WERI-Rb-1 (cell line): ENCODE measurements at places on chromosomes 7 and 10.

GRCh38 chr7:22210355-22210754 lies 146.6 kb downstream of the RAPGEF5 start:
- no peak for DNase-seq

DNA sequence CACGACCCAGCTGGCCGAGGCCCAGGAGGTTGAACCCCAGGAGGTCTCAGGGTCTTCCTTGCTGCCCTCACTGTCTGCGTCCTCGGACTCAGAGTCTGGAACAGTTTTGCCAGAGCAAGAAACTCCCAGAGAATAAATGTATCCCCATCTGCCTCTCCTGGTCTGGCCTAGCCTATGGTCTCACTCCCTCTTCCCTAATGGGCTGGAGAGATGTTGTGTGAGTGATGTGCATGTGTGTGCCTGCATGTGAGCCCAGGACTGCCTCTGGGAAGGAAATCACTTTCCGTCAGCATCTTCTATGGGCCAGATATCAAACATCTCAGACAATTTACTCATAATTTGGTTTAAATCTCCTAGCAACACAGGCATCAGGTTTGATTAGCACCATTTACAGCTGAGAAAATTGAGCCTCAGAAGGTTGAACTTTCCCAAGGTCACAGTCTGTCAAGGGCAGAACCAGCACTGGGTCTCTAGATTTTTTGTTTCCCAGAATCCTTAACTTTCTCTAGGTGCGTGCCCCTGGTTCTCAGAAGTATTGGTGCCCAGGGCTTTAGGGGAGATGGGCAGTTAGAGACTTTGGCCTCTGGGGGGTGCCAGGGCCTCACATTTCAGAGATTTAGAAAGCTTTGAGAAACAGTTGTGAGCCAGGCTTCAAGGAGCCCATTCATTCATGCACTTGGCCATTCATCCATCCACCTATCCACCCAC lies 4.9 kb downstream of the TMEM270 start:
- DNase-seq: peak; percentile 54

DNA sequence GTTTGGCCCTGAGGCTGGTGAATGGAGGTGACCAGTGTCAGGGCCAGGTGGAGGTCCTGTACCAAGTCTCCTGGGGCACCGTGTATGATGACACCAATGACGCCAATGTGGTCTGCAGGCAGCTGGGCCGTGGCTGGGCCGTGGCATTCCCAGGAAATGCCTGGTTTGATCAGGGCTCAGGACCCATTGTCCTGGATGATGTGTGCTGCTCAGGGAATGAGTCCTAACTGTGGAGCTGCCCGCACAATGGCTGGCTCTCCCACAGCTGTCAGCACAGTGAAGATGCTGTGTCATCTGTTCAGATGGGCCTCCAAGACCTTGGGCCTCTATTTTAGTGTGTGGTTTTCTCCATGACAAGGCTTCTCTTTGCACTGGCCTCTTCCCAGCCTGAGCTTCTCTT lies 64.0 kb downstream of the DMBT1 start:
- DNase-seq: no peak

DNA sequence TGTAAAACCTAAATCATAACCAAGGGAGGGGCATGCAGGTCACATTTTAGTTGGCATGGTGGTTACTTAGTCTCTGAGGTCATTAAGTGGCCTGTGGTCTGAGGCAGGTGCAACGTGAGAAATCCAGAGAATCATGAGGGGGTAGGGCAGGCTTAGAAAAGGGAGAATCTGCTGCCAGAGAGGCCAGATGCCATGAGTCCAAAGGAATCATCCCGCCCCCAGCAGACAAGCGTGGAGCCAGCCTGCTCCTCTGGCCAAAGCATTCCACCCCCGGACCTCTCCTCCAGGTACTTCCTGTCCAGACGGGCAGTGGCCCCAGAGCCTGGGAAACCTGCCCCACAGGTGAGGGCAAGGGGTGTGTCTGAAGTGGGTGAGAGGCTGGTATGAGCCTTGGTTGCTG lies 196.4 kb upstream of the ZNF32 start:
- no peak for DNase-seq

- peak; percentile 93 for DNase-seq
Measured at GRCh38 chr10:133324198-133324792, 12.4 kb downstream of the CALY start.

DNA sequence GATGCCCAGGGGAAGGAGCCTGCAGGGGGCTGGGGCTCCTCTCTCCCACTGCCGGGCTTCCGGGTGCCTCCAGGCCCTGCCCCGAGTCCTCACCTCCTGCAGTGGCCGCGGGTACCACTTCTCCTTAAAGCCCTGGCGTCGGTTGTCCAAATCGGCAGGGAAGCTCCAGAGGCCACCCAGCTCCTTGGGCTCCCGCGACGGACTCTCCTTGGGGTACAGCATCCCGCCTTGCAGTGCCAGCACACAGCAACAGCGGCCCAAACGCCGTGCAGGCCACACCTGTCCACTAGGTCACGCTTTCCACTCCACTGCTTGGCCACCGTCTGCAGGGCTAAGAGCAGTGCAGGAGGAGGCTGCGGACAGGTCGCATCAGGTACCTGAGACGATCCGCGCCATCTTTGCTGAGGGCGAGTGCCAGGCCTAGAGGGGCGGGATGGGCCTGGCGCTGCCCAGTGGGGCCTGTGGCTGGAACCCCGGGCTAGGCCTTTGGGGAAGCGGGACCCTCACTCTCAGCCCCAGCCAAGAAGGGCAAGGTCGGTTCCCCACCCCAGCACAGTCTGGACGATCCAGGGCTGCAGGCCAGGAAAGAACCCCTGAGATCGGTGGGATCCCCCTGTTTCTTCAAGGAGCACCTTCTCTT lies 47.7 kb upstream of the ZNF479 start:
- DNase-seq: no peak
